ENCODE measurements at places on chromosomes 6 and 20. TPM values are rescaled to one million over a fixed set of nuclear protein-coding genes. Genes with fewer than 3 reads are reported as not detected.

DNA sequence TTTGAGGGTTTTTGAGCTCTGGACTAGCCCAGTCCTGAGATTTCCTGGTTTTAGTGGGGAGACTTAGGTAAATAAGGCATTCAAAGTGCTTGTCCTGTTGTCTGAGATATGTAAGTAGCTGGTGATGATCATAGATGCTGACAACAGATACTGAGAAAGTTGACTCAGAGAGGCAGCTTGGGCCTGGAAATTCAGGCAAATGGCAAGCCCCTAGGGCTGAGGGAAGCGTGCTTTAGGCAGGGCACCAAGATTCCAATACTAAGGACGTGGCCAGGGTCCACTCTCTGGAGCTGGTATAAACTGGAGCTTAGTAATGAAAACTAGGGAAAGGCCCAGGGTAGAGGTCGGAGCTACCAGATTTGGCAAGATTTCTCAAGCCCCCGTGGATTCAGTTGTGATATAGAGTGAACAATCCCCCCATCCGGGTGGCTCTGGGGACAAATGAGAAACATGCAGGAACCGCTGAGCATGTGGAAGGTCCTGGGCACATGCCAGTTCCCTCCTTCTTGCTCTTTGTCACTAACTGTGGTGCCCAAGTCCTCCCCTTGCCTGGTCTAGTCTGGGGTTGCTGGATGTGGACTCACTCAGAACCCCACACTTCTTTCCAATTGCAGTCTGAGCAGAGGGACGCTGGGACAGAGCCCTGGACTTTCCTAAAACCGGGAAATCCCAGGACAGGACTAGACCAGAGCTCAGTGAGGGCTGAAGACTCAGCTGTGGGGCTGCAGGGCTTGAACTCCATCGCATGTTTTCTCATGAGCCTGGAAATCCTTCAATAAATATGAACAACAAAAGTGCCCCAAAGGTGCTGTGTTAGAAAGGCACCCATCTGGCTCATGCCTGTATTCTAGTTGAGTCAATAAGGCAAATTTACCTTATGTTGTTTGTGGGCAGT is 10.3 kb downstream of the SLC22A3 start:
- no peak for DNase-seq

Gene TNFAIP3
- total RNA-seq, result 3.9 TPM

Gene SIRPD
- under 0.01 TPM for total RNA-seq

Gene CTAGE9
- not detected for total RNA-seq
